Large intestine (tissue), 12 donors: ENCODE measurements at places on chromosomes 11 and 22.

- H3K4me1 ChIP-seq, result no peaks in the 10 kb centered on the region
- no peak for DNase-seq
- no peaks in the 10 kb centered on the region for H3K36me3 ChIP-seq
- H3K4me3 ChIP-seq, result no peak overlapping the region
These were observed 883.0 kb downstream of the TBC1D22A start for GRCh38 chr22:47645450-47645914.

GRCh38 chr11:100719809-100720221 lies 32.7 kb downstream of the ARHGAP42 start:
- H3K4me3 ChIP-seq, result no peak overlapping the region
- no peak for DNase-seq
- peaks cover 3% of the 10 kb centered on the region for H3K4me1 ChIP-seq
- H3K27me3 ChIP-seq, result no peaks in the 10 kb centered on the region
- no peaks in the 10 kb centered on the region for H3K36me3 ChIP-seq

DNA sequence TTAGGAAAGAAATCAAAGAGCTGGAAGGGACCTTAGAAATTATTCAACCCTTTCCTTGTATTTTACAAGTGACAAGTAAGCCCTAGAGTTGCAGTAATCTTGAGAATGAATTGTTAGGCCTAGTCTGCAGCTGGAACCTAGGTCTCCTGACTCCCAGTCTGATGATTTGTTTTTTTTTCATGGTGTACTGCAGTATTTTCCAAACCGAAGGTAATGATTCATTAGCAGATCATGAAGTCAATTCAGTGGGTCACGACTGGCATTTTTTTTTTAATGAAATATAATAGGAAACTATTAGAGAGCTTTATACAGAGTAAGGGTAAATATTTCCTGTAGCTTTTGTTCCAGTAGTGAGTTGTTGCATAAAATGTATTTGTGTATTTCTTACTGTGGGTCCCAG lies 42.8 kb downstream of the EXT2 start:
- H3K27me3 ChIP-seq, result no peaks in the 10 kb centered on the region
- DNase-seq, result no peak
- H3K4me3 ChIP-seq, result no peak overlapping the region
- no peak overlapping the region for H3K27ac ChIP-seq
- H3K36me3 ChIP-seq, result peaks cover 6% of the 10 kb centered on the region

DNA sequence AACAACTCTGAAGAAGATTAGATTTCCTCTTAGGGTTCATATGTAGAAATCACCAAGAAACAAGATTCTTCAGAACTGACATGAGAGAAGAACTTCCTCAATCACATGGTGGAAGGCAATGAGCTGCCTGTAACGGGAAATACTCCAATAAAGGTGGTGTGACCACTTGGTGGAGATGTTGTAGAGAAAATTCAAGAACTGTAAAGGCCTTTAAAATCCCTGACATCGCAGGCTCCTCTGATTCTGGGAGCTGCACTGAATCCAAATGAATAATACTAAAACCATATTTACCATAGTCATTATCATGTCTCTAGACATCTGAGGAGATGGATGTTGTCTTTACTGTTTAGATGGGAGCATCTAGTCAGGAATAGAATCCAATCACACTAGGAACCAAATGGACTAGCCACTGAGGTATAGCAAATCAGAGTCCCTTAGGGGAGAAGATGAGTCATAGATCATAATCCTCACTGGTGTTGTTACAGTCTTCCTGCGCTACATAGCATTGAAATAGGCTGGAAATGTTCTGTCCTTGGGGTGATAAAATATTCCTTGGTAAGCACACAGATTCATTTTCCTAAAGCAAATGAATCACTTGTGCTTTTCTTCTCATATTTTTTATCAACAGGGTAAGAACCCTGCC lies 321.6 kb upstream of the TENM4 start:
- no peaks in the 10 kb centered on the region for H3K27me3 ChIP-seq
- H3K27ac ChIP-seq, result no peak overlapping the region
- no peak overlapping the region for H3K4me3 ChIP-seq
- H3K4me1 ChIP-seq, result no peaks in the 10 kb centered on the region
- peak; percentile 30 for DNase-seq

- no peak overlapping the region for H3K4me3 ChIP-seq
- peak overlapping the region; percentile 47 for H3K27ac ChIP-seq
- no peaks in the 10 kb centered on the region for H3K27me3 ChIP-seq
- peaks cover 22% of the 10 kb centered on the region for H3K4me1 ChIP-seq
- DNase-seq, result no peak
These were observed 44.3 kb downstream of the MICAL3 start for GRCh38 chr22:17980015-17980590.

DNA sequence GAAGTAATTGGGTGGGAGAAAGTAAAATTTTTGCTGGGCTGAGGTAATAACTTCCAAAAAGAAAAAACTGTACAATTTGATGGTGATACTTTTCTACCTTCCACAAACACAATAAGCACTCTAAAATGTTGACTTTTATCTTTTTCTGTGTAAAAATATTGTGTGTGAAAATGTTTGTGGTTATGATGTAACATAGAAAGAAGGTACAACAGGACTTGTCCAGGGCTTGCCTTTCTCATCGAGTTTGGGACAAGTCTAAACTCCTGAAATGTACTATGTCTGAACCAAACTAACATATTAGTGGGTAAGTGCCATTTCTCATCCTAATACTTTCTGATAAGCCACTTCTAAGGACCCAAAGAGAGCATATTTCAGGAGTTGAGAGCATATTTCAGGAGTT lies 174.2 kb upstream of the PDGFD start:
- no peaks in the 10 kb centered on the region for H3K4me1 ChIP-seq
- H3K27ac ChIP-seq, result no peak overlapping the region
- H3K4me3 ChIP-seq, result no peak overlapping the region
- H3K36me3 ChIP-seq, result no peaks in the 10 kb centered on the region
- no peaks in the 10 kb centered on the region for H3K27me3 ChIP-seq

- H3K27ac ChIP-seq, result no peak overlapping the region
- no peaks in the 10 kb centered on the region for H3K4me1 ChIP-seq
- DNase-seq, result no peak
These were observed 29.4 kb upstream of the GRIK4 start for GRCh38 chr11:120482149-120482548.

- H3K36me3 ChIP-seq, result peaks cover 55% of the 10 kb centered on the region
- DNase-seq, result no peak
- H3K4me1 ChIP-seq, result no peaks in the 10 kb centered on the region
- H3K27ac ChIP-seq, result no peak overlapping the region
- H3K27me3 ChIP-seq, result no peaks in the 10 kb centered on the region
These were observed 67.9 kb downstream of the DKK3 start for GRCh38 chr11:11940551-11940950.

DNA sequence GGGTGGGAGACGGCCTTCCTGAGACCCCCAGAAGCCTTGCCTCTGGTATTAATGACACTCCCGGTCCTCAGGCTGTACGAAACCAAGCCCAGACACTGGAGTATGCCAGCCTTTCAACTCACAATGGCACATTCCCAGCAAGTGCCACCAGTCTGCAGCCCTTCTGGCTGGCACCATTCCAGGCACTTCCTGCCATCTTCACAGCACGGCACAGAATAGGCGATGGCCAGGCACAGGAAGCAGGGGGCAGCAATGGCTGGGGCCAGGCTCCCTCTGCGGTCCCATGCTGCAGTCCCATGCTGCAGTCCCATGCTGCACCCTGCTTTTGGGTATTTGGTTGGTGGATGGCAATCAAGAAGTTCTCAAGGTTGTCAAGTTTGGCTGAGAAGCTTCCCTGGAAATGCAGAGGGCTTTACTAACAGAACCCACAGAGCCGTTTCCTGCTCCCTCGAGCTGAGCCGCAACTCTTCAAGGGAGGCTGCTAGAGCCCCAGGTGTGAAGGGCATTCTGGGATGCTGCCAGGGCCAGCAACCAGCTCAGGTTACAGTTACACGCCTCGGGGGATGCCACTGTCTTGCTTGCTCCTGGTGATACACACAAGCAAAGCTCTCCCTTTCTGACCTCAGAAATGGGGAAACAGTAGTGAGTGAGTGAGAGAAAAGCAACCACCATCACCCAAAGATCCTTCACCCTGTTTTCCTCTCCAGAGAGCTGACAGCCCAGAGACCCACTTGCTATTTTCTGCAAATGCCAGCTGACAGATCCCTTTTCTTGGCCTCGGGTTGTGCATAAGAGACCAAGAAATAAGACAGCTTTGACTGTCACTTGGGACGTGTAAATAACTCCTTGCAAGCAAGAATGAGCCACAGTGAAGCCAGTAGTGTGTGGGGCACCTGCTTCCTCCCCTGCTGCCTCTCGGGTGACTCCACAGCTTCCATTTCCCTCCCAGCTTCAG lies 23.9 kb downstream of the LRFN4 start:
- peaks cover 7% of the 10 kb centered on the region for H3K4me1 ChIP-seq
- H3K4me3 ChIP-seq, result no peak overlapping the region
- H3K36me3 ChIP-seq, result no peaks in the 10 kb centered on the region
- no peak for DNase-seq

DNA sequence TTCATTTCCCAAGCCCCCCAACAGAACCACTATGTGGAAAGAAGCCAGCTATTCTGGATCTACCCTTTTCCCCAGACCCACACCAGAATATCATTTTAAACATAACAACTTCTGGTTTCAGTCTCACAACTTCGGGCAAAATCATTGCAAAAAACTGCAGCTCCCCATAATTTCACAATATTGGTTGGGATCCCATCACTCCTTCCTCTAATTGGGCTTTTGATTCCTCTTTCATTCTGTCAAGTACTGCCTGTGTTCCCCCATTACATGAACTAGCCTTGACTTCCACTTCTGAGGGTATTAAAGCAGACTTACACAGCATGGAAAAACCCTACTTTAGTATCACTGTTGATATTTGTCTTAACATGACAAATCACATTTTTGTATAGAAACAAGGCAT lies 4.1 kb upstream of the APOL3 start:
- no peaks in the 10 kb centered on the region for H3K27me3 ChIP-seq
- H3K4me3 ChIP-seq, result no peak overlapping the region

DNA sequence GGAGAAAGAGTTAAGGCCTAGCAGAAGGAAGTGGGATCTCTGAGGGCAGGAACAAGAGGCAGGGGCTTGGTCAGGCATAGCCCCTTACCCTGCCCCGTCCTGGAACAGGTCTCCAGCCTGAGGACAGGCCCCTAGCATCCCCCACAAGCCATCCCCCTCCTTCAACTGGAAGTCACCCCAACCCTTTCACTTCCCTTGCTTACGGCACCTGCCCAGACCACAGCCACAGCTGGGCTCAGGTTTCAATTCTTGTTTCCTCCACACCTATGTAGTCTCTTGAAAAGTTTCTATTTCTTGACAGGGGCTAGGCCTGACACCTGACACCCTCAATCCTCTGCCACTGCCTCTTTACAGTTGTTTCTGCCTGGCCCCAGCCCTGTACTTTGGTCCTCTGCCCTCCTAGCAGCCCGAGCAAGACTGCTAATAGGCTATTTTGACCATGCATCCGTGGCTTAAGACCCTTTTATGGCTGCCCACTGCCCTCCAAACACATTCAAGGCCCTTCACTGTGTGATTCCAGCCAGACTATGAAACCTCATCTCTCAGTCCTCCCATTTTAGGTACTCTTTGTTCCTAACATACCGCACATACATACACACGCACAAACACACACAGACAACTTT lies 10.9 kb upstream of the FCHSD2 start:
- H3K4me3 ChIP-seq, result no peak overlapping the region
- H3K27ac ChIP-seq, result peak overlapping the region; percentile 70
- no peaks in the 10 kb centered on the region for H3K27me3 ChIP-seq
- H3K36me3 ChIP-seq, result no peaks in the 10 kb centered on the region
- peak; percentile 61 for DNase-seq

DNA sequence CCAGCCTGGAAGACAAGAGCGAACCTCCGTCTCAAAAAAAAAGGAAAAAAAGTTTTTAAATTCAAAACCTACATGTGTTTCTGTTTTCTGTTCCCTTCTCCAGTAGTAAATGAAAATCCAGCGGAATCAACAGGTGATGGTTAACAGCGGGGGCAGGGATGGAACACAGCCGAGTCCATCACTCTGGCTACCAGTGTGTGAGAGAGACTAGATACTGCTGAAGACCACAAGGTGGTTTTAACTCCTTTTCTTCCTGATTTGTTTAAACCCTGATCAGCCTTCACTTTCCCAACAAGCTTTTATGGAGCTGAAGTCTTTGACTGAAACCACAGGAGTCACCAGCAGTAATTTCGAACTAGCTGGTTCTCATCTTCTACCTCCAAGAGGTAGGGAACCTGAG lies 3.6 kb upstream of the ARHGAP32 start:
- H3K4me3 ChIP-seq, result no peak overlapping the region
- H3K4me1 ChIP-seq, result no peaks in the 10 kb centered on the region
- H3K27me3 ChIP-seq, result no peaks in the 10 kb centered on the region
- no peak overlapping the region for H3K27ac ChIP-seq
- no peaks in the 10 kb centered on the region for H3K36me3 ChIP-seq
- DNase-seq, result no peak

DNA sequence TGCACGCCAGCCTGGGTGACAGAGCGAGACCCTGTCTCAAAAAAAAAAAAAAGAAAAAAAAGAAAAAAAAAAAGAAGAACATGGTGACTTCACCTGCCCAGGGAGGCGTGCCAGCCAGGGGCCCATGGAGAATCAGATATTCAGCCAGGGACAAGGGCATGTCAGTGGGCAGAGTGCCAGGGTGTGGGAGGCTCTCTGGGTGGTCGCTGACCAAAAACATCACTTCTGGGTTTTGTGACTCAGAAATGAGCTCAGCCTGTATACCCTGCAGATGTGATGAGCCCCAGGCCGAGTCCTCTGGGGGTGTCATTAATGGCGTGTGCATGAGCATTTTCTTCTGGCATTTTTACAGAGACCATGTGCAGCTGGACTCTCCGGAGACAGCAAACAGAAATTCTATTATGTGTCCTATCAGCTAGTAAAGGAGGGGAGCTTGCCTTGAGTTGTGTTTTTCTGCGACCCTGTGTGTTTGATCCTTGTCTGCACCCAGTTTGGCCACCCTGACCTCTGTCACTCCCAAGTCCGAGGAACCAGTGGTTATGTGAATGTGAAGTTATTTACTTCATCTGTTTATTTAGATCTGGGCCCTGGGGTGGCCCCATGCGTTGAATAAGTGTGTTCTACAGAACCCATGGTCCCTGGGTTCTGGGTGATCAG lies 53.6 kb downstream of the BCR start:
- no peak overlapping the region for H3K27ac ChIP-seq
- H3K36me3 ChIP-seq, result no peaks in the 10 kb centered on the region
- no peaks in the 10 kb centered on the region for H3K4me1 ChIP-seq
- no peak overlapping the region for H3K4me3 ChIP-seq
- H3K27me3 ChIP-seq, result no peaks in the 10 kb centered on the region
